ENCODE measurements at places on chromosomes 4 and X.

DNA sequence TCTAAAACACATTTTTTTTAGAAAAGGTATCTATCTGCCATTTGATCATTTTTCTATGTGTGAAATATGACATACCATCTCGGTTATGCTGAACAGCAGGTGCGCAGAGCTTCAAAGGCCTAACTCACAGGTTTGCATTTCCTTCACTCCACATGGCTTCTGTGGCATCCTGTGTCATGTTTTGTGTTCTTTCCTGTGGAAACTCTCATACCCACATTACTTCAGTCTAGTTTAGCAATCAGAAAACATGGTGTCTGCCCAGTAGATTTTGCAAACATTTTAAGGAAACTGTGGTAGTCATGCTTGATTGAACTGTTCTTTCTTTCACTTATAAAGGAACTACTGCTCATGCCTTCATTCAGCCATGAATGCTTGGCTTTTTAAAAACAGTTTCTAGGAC lies 11.3 kb upstream of the ARAP2 start:
- H3K4me3 ChIP-seq, result no peak overlapping the region
- no peak for DNase-seq
- H3K27me3 ChIP-seq, result no peaks in the 10 kb centered on the region
- no peaks in the 10 kb centered on the region for H3K4me1 ChIP-seq

GRCh38 chrX:107935200-107935599 lies 47.0 kb downstream of the TEX13B start:
- peak; percentile 1 for DNase-seq
- no peaks in the 10 kb centered on the region for H3K36me3 ChIP-seq
- no peak overlapping the region for H3K4me3 ChIP-seq

- no peak overlapping the region for H3K27ac ChIP-seq
- no peaks in the 10 kb centered on the region for H3K27me3 ChIP-seq
- H3K4me1 ChIP-seq, result no peaks in the 10 kb centered on the region
- no peak overlapping the region for H3K4me3 ChIP-seq
- DNase-seq, result peak; percentile 59
Observed at GRCh38 chr4:15457406-15458201, 12.1 kb upstream of the CC2D2A start.

GRCh38 chrX:4930426-4930825 lies 1217.0 kb upstream of the PRKX start:
- H3K4me3 ChIP-seq, result no peak overlapping the region
- no peaks in the 10 kb centered on the region for H3K4me1 ChIP-seq
- H3K36me3 ChIP-seq, result no peaks in the 10 kb centered on the region
- no peaks in the 10 kb centered on the region for H3K27me3 ChIP-seq
- no peak for DNase-seq
- H3K27ac ChIP-seq, result no peak overlapping the region

- no peaks in the 10 kb centered on the region for H3K27me3 ChIP-seq
- H3K36me3 ChIP-seq, result no peaks in the 10 kb centered on the region
- H3K27ac ChIP-seq, result peak overlapping the region; percentile 76
- H3K4me3 ChIP-seq, result no peak overlapping the region
Observed at GRCh38 chr4:101019313-101019712, 328.0 kb downstream of the PPP3CA start.
